ENCODE measurements at places on chromosomes 1 and 21. TPM values are rescaled to one million over a fixed set of nuclear protein-coding genes. Genes with fewer than 3 reads are reported as not detected.

Gene OR2G6
- total RNA-seq: not detected

DNA sequence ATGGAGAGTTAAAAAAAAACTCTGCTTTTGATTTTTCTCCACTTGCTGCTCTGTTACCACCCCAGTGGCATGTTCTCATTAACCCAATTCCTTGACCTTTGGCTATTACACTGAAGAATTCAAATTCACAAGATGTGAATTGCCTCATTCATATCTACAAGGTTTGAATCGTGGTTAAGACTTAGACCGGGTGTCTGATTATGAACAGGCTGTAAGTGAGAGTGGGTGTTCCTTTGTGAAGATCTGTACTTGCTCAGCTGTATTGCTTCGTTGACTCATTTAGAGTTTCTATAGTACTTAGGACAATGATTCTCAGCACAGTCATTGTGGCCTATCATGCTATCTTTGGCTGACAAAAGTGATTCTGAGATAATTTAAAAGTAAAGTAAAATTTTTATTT lies 36.4 kb downstream of the DNM3 start:
- peak; percentile 7 for DNase-seq

DNA sequence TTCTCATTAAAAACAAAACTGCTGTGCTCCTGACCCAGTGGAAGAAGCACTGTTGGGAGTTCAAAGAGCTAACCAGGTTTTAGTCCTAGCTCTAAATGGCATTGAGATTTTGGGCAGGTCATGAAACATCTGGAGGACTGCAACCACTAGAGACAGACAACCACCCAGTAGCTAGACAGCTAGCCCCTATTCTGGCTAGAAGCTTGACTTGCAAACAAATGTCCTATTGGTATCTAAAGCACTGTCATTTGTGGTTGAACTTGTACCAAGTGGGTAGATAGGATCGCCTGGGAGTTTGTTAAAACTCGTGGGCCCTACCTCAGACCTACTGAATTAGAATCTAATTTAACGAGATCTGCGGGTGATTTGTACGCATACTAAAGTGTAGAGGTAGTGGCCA lies 6.9 kb downstream of the RPL11 start:
- no peak for DNase-seq

DNA sequence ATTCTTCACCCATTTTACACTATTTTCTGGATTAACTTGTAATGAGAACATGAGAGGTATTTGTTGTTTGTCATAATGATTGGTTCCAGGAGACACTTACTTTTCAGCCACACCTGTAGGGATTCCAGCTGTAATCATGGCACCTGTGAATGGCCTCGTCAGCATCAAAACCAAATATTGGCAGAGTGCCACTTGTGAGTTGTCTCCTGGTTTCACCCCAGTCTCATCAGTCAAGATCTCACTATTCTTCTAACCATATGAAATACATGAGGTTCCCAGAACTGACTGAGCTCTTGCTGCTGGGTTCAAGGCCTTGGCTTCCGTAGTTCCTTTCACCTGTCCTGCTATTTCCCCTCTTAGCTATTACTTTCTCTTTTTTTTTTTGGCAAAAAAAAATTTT lies 246.6 kb upstream of the ADGRL2 start:
- DNase-seq: no peak

Gene LCE1A
- total RNA-seq: not detected

DNA sequence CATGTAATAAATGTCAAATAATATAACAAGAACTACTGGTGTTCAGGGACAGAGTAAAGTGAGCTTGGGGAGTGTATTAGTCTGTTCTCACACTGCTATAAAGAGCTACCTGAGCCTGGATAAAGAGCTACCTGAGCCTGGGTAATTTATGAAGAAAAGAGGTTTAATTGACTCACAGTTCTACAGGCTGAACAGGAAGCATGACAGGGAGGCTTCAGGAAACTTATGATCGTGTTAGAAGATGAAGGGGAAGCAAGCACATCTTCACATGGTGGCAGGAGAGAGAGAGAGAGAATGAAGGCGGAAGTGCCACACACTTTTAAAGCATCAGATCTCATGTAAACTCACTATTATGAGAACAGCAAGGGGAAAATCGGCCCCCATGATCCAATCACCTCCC lies 205.9 kb downstream of the CTH start:
- DNase-seq: no peak

Measured in activated CD8-positive, alpha-beta T cell treated with anti-CD3 and anti-CD28 coated beads for 36 hours (primary cell).